ENCODE measurements at places on chromosomes 3 and 15.

DNA sequence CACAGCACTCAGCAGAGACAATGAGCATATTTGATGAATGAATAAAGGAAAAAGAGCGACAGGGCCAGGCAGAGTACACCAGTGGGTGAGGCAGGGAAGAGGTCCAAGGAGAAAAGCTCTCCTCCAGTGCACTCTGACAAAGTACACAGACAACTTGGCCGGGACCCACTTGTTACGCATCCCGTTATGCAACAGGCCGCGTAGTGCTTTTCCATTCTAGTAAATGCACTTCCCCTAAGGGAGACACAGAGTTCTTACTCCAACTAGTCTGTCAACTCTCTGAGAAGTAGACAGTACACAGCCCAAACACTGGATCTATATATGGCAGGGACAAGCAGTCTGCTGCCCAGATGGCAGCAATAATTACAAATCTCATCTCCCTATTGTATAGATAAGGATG lies 18.5 kb downstream of the LARP6 start:
- no peak for DNase-seq

DNA sequence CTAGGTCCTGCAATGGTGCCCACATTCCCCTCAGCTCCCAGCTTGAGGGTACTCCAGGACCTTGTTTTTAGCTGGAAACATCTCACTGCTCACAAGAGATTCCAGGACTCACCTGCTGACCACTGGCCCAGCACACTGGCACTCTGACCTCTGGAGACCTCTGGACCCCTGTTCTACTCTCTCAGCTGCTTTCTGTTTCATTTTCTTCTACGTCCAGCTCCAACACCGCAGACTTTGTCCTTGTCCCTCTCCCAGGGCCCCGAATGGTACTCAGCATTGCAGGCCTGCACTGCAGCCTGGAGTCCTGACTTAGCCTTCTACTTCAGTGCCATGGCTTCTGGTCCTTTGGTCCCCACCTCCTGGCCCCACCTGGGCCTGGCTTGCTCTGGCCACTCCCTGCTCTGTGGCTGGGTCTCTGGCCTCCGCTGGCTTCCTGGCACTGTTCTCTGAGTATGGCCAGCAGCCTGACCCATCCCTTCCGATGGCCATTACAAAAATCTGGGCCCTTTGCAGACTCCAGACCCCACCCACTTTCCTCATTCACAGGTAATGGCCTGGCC lies 27.9 kb downstream of the KY start:
- DNase-seq, result no peak

- no peak for DNase-seq
Observed at GRCh38 chr3:178277605-178278004, 258.6 kb upstream of the KCNMB2 start.

DNA sequence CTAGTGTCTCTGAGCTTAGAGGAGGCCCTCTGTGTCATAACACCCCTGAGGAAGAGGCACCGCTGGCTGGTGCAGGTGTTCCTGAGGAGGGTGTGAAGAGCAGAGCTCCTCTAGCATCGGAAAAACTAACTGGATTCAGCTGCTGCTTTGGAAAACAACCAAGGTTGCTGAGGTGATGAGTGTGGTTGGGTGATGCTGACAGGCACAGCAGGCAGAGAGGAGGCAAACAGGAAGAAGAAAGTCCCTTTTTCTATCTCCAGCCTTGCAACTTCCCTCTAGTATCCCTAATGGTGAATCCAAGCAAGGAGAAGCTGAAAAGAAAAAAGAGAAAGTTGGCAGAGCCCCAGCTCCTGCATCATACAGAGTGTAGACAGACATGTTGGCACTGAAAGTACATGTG lies 3.8 kb upstream of the OR4F15 start:
- DNase-seq, result peak; percentile 23

DNA sequence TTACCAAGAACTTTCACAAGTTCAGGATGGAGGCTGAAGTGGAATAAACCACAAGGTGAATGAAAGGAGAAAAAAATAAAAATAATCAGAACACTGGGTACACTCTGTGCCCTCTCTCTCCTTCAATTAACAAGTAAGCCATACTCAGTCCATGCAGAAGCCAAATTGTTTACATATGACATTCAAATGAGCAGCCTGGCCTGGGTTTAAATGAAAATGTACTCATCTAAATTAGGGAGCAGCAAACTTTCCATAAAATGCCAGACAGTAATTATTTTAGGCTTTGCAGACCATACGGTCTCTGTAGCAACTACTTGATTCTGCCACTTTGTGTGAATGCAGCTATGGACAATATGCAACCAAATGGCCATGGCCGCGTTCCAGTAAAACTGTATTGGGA lies 376.6 kb downstream of the MAGI1 start:
- no peak for DNase-seq

- no peak for DNase-seq
Observed at GRCh38 chr3:4606911-4607310, 113.8 kb downstream of the ITPR1 start.

DNA sequence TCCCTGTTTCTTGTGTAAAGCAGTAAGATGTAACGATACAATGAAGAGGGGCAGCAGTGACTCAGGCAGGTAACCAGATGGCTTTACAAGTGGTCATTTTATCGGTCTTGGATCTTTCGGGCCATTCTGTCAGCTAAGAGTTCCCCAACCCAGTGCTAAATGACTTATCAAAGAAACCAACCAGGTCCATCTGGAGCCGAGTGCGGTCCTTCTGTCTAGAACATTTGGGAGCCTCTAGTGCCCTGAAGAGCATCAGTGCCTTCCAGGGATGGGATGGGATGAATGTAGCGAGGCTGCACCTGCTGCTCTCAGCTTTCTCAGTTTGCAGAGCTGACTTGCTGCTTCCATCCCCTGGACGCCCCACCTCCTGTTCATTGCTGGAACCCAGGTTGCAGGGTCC lies 131.7 kb upstream of the AGBL1 start:
- DNase-seq, result no peak

DNA sequence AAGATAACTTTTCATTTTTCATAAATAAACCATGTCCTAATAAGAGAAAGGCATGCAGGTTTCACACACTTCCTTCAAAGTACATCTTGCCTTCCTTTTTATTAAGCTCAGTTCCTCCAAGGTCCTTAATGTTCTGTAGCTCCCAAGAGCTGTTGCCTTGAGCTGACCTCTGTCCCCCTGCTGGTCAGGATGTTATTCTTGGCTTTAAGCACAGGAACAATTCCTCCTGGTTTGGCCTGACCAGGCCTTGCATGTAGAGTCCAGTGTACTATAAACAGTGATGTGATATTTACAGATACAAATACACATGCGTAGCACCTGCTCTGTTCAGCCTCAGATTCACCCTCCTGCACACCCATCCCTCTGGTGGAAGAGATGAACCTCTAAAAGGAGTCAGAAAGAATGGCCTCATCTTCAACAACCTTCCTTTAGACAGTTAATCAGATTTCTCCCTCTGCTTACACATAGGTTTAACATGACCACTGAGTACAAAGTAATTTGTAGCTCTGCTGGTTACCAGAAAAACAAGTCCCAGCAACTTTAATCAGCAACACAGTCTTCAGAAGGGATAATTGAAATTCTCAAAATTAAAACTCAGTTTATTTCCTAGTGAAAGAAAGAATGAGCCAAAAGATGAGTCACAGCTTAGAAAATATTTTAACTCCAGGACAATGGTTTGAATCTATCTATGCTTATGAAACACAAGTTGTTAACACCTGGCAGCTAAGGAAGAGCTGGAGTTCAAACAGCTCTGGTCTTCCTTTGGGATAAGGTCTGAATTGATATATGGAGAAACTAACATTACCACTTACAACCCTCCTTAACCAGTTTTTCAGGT lies 46.5 kb downstream of the PTPN9 start:
- peak; percentile 33 for DNase-seq

GRCh38 chr15:89399238-89400115 lies 64.9 kb upstream of the POLG start:
- DNase-seq, result no peak

- DNase-seq, result no peak
Observed at GRCh38 chr15:72042054-72042453, 75.9 kb downstream of the MYO9A start.

DNA sequence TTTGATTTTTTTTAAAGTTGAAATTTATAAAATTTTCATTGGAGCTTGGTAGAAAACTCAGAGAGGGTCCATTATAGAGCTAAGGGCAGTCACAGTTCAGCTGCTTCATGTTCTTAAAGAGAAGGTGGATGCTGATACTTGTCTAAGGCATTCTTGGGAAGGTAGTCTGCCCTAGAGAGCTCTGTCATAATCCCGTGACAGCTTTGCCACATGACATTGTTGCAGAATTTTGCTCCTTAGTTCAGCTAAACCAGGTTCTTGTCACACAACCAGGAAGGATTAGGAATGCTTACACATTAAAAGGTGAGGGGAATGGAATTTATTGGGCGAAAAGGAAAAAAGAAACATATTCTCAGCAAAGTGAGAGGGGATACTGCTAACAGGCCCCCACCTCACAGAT lies 130.9 kb downstream of the GMNC start:
- DNase-seq, result no peak

GRCh38 chr3:106837616-106838015 lies 539.6 kb upstream of the CCDC54 start:
- DNase-seq, result no peak

- DNase-seq, result peak; percentile 62
Observed at GRCh38 chr3:128969993-128970739, 23.7 kb downstream of the CFAP92 start.

- no peak for DNase-seq
Observed at GRCh38 chr15:100710222-100710621, 107.8 kb downstream of the ASB7 start.

DNA sequence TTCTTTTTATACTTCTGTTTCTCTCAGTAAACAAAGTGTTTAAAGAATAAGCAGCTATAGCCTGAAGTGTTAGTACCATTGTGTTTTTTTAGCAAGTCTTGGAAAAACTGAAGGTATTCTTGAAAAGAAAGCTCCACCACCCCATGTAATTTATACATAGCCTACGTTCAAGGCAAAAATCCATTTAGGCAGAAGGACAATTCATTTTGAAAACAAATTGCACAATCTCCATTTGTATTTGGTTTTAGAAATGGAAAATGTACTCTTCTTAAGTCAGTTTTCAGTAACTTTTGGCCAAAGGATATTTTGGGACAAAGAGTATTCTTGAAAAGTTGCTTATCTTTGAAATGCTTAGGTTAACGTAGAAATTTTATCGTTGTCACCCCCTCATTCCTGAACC lies 34.5 kb downstream of the PTPRG start:
- no peak for DNase-seq
